Hematopoietic multipotent progenitor cell (in vitro differentiated cells): ENCODE measurements at places on chromosomes 3 and 15.

DNA sequence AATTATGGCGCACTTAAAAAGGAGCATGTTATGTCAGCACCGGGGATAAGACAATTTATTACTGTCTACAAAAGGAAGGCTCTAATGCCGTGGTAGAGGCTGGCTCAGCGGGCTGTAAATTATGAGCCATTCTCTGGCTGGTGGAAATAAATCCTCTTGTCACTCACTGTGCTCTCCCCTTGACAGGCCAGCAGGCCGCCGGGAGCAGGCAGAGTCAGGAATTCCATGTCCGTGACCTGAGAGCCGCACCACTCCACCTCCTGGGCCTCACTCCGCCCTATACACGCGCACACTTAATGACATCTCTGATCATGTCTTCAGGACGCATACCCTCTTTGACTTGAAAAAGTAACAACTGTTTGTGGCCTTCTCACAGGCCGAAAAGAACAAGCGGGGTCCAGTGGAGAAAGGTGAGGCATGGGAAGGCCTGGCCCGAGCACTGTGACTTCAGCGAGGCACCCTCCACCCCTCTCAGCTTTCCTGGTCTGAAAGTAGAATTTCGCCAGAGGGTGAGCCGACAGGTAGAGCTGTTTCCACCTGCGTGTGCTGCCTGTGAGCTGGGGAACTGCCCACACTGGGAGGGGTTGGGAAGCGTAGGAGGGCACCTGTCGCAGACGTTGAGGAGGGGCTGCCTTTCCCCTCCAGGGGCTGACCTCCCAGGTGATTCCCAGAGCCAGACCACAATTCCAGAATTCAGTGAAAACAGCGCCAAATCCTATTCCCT is 13.2 kb upstream of the PCSK6 start:
- DNase-seq: no peak

GRCh38 chr3:20576228-20576627 is 390.2 kb upstream of the SGO1 start:
- no peak for DNase-seq

- DNase-seq: no peak
Observed at GRCh38 chr15:50744601-50745000, 20.9 kb downstream of the SPPL2A start.

DNA sequence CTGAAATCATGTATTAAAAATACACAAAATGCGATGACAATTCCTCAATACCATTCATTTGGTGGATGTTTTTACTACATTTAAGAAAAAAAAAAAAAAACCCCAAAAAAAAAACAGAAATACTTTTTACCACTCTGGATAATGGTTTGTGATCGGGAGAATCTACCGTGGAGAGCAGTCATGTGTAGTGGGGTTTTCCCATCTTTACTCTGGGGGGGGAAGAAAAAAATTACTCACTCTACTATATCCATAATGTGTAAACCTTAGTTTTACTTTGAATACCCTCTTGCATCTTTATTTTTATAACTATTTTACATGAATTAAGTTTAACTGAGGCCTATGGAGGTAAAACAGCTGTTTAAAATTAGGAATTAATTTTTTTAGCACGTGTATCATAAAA is 83.3 kb downstream of the ANKRD28 start:
- DNase-seq: no peak

GRCh38 chr3:184688251-184688881 is 23.5 kb downstream of the MAGEF1 start:
- DNase-seq: no peak

- DNase-seq: no peak
Observed at GRCh38 chr15:32736701-32737061, 18.9 kb downstream of the GREM1 start.

DNA sequence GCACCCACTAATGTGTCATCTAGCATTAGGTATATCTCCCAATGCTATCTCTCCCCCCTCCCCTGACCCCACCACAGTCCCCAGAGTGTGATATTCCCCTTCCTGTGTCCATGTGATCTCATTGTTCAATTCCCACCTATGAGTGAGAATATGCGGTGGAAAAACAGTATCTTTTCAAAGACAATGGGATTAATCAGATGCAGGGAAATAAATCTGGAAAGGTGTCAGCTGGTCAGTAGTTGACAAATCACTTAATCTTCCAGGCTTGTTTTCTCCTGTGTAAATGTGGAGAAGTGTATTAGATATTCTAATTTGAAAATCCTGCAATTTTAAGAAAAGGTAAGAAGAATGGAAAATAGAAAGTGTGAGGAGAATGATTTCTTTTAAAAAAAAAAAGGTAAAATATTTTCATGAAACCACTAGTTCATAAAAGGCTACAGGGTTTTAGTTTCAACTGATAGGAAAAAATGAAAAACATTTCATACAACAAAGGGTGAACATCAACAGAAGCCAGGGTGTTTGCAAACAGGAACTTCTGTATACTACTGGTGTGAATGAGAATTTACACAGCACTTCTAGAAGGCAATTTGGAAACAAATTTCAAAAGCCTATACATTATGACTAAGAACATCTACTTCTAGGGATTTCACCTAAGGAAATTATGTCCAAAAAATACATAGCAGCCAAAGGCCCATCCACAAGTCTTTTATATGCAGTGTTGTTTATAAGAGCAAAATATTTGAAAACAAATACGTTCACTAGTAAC is 113.5 kb downstream of the CBLB start:
- no peak for DNase-seq

DNA sequence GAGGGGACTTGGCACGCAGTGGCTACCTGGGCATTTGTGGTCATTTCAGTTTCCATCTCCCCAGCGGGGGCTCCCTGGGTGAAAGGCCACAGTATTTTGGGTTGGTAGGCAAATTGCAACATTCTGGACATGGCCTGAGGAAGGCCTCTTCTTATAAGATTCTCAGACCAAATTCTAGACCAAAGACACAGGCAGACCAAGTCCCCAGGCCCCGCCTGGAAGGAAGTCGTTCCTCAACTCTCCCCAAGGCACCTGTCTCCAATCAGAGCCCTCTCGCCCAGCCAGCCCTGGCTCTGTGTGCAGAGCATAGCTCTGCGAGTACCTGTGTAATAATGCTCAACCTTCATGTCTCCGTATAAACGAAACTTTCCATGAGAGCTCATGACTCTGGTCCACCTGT is 53.1 kb downstream of the GRIP2 start:
- DNase-seq: no peak

DNA sequence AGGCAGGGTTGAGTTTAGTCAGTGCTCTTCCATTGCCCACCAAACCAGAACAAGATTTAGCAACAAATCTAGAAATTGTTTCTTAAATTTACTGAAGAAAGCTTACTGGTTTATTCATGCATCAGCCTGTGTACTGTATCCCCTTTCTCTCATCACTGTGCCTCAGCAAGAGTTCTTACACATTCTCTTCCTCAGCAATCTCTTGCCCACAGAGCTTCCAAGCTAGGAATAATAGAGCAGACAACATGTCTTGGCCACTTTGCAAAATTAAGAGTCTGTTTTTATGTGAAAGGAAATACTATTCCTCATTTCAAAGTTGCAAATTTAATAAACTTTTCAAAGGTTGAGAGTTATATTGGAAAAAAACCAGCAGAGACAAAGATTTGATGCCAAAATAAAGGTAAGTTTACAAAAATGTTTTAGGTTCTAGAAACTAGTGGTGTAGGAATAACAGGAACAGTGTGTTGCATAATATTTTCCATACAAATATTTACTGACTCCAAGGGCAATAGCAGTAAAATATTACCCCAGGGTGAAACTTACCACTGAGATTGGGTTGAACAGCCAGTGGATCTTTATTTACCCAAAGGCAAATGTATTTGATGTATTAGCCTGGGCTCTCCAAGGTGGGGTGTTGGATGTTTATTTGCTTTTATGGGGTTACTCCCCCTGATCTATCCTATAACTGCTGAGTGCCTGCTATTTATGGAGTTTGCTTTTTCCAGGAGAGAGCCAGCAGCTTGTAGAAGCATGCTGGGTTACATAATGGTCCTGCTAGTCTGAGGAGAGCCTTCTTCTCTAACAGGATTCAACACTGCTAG is 276.7 kb downstream of the ADAMTSL3 start:
- DNase-seq: no peak

GRCh38 chr15:77577366-77577950 is 55.3 kb downstream of the LINGO1 start:
- DNase-seq: no peak

DNA sequence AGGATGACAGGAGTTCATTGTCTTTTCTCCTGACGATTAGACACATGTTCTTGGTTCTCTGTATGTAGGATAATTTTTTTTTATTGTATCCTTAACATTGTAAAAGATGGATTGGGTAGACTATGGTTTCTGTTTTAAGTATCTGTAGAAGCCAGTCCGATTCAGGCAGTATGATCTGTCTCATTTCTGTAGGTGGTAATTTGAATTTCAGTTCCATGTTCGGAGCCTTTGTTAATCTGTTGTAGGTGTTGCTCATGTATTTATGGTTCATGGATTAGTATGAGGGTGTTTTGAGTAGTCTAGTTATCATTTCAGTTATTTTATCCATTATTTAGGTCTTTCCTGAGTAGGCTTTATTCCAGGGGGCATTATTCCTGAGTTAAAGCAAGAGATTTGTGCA is 32.4 kb upstream of the MME start:
- no peak for DNase-seq
